ENCODE measurements at places on chromosomes 7 and 10. TPM values are rescaled to one million over a fixed set of nuclear protein-coding genes. Genes with fewer than 3 reads are reported as not detected.
A peak's percentile ranks its signal among the peaks of the same experiment; 100 is the strongest.

HDAC9 gene
- 18.3 TPM for total RNA-seq

ZNF398 gene
- total RNA-seq: 13.5 TPM

GARIN1A gene
- total RNA-seq: 0.72 TPM

SHTN1 gene
- 1.4 TPM for total RNA-seq

FAM25A gene
- total RNA-seq: not detected

DNA sequence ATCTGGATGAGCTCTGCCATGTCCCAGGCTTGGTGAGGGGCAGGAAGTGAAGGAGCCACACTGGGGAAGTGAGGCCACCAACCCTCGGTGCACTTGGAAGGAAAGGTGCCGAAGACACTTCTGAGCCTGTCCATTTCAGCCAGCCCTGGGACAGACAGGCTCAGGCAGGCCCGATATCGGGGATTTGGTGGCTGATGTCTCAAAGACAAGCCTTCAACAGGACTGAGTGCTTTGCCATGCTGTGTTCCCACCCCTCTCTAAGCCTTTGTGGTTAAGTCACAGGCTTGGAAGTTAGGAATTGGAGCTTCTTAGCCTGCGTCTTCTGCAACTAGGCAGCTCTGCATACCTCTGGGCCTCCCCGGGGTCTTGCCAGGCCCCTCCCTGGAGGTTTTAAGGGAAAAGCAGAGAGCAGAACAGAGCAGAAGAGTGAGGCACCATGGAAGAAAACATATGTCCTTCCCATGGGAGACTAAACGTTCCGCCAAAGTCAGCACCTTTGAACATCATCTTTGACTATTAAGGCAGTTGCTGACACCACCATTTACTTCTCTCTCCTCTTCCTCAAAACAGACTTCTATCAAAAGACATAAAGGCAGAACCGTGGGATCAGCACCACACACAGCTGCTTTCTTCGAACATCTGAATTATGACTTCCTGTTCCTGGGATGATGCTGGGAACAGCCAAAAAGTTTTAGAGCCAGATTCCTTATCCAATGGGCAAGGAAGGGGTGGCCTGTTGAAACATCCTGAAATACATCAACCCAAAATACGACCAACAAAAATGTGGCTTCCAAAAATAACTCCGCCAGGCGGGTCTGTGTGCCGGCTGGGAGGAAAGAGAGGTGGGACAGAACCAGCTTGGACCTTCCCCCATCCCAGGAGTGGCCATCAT is 71.8 kb downstream of the AFAP1L2 start:
- peak; percentile 66 for DNase-seq

DNA sequence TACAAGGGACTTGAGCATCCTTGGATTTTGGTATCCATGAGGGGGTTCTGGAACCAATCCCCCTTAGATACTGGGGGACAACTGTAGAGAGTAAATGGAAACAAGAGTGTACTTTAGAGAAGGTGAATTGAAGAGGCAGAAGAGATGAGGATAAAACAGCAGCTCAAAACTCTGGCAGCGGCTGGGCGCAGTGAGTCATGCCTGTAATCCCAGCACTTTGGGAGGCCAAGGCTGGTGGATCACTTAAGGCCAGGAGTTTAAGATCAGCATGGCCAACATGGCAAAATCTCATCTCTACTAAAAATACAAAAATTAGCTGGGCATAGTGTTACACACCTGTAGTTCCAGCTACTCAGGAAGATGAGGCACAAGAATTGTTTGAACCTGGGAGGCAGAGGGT is 218.7 kb downstream of the GALNT17 start:
- DNase-seq: peak; percentile 31

- no peak for DNase-seq
These were observed 168.3 kb upstream of the LRGUK start for GRCh38 chr7:133958822-133959221.

- DNase-seq: no peak
These were observed 32.3 kb downstream of the SDHAF3 start for GRCh38 chr7:97149843-97150242.

- no peak for DNase-seq
These were observed 12.5 kb downstream of the DYNC2I1 start for GRCh38 chr7:158868764-158869410.

- peak; percentile 25 for DNase-seq
These were observed 262.8 kb downstream of the ZEB1 start for GRCh38 chr10:31581741-31582323.

- DNase-seq: no peak
These were observed 177.1 kb downstream of the ZNF248 start for GRCh38 chr10:37680243-37680683.

DNA sequence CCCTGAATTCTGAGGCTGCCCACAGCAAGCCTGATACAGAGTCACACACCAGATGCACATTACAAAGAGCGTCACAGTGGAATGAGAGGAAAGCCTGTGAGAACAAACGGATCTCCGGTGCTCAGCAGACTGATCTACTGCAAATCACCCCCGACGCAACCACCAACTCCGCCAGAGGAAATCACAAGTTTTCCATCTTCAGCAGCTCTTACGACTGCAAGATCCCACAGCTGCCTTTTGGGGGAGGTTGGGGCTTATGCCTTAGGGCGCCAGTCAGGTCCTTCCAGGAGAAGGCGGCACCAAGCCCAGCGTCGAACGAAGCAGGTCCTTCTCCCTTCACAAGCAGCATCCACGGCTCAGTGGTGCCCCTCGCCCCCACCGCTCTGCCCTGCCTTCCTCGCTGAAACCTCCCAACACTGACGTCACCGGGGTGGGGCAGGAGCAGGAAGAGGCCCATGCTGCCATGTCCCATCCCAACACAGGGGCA is 32.5 kb downstream of the PTPRN2 start:
- DNase-seq: no peak

GRCh38 chr10:15035385-15036301 is 8.1 kb upstream of the OLAH start:
- DNase-seq: peak; percentile 18

DNA sequence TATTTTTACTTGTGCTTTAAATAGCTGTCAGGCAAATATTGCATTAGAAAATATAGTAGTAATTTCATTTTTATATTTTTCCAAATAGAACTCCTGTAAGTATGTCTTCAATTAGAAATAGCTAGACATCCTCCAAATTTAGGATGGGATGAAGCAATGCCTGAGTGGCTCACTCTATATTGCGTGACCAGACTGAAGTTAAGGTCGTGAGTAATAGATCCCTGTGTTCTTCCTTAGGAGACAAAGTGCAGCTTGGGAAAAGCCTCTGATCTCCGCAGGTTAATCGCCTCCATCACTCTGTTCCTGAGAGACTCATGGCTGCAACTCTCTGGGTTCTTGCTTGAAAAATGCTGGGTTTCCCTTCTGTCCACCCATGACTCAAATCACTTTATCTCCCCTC is 484.8 kb upstream of the ANKRD30A start:
- no peak for DNase-seq

DNA sequence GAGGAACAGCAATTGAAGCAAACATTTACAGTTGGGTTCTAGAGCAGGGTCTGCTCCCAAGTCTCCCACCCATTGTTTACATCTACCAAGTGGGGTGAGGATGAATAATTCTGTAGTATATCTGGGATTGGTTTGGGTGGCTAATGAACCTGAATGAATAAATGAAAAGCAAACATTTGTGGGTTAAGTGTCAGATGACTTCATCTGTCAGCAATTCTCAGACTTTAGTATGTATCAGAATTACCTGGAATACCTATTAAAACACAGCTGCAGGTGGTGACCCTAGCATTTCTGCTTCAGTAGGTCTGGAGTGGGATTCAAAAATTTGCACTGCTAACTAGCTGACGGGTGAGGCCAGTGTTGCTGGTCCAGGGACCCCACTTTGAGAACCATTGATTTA is 18.0 kb upstream of the NPVF start:
- no peak for DNase-seq

- DNase-seq: no peak
These were observed 293.1 kb downstream of the ZEB1 start for GRCh38 chr10:31612082-31612481.

GRCh38 chr7:43385856-43386255 is 197.1 kb upstream of the STK17A start:
- DNase-seq: no peak

DNA sequence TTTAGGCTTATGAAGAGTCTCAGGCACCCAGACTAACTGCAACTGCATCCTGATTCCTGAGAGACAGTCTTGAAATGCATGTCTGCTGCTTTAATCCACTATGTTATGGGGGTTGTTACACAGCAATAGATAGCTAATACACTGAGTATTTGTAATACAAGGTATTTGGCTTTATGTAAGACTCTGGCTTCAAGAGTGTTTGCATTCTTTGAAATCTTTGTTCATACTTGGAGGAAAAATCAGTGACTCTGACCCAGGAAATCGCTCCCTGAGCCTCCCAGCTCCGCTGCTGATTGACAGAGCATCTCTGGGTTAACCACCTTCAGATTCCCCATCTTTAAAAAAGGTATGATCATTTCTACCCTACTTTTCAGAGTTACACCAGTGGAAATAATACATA is 133.9 kb downstream of the MTPAP start:
- no peak for DNase-seq

- no peak for DNase-seq
These were observed 59.3 kb upstream of the APBB1IP start for GRCh38 chr10:26378861-26379294.
